Tongue (tissue), 3 donors: ENCODE measurements at places on chromosomes 12 and 14. TPM values are rescaled to one million over a fixed set of nuclear protein-coding genes. Genes with fewer than 3 reads are reported as not detected.

The PABPN1 gene
- total RNA-seq, result 55.6 TPM

DNA sequence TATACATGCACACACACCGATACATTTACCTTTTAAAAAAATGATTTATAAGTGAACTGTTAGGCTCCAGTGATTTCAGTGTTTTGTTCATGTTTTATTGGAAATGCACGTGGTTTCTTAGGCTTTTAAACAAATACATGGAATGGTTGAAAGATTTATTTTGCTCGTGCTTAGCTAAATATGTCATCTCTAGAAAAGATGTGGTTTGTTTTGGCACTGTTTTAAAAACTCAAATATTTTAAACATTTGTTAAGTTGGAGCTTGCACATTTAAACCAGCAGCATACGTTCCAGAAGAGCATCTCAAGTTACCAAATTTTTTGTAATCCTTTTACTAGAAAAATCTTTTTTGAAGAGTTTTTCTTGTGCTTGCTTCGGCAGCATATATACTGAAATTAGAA is 44.5 kb downstream of the FOXA1 start:
- DNase-seq, result peak; percentile 19

GRCh38 chr14:103195828-103196615 is 72.8 kb downstream of the TNFAIP2 start:
- no peak for DNase-seq

GRCh38 chr14:99321236-99321925 is 49.4 kb upstream of the BCL11B start:
- DNase-seq, result no peak
